ENCODE measurements at places on chromosomes 6 and 20.

DNA sequence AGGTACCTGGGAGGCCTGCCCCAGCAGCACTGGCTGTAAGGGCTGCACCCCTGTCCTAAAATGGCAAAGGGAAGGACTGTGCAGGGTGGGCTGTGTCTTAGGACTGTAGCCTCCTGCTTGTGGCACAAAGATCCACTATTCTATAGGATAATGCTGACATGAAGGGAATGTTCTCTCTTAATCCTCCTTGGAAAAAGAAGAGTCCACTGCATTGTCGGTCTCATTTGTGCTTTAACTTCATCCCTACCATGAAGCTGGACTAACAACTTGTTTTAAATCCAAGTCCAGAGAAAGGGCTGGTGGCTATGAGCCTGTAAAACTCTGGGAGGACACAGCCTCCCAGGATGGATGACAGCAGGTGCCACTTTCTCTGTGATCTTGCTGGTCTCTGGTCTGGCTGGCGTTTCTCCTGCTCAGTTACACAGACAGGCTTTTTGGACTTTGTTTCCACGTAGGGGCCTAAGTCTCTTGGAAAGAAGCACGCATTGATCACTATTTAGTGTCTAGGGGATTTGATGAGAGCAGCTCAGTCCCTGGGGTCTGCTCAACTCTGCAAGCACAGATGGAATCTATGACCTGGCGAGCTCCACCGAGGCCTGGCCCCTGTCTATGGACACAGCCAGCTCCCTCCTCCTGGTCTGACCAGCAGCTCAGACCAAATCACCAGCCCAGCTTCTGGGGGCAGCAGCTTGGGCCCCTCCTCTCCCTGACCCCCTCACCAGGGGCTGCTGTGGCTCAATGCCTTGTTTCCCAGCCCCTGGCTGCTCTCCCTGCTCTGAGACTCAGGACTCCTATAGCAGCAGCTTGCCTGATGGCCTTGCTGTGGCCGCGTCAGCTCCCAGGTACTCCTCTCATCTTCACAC, 4.8 kb downstream of the CST3 start:
- no peak for DNase-seq

DNA sequence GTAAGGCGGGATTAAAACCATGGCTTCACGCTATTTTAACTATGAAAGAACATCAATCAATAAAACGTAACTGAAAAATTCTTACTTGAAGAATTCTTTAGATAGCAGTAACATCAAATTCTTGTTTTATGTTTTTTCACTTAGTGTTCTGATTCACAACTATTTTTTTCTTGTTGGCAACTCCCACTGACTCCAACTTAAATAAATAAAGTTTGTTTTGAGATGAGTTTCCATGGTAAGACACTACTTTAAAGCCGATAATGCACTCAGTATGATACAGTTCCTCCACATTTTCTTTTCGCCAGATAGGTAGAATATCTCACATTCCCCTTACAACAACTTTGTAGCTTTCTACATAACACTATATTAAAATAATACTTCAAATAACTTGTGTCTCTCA, 33.1 kb upstream of the CNKSR3 start:
- DNase-seq: no peak

- DNase-seq: no peak
Measured at GRCh38 chr6:5723841-5724691, 282.7 kb downstream of the NRN1 start.

DNA sequence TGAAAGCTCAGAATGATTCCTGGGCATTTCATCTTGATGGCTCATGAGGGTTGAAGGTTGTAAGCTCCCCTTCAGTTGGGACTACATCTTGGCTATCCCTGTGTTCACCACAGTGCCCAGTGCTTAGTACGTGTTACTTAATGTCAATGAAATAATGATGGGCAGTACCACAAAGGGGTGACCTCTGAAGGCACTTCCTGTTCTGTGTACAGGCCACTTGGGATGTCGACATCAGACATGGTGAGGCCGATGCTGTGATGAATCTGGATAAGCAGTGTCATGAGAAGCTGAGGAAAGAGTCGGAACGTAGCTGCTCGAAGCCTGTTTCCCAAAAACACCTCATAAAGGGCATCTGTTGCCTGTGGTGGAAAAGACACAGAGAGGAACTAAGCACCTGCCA, 27.6 kb upstream of the RBL1 start:
- DNase-seq: no peak

DNA sequence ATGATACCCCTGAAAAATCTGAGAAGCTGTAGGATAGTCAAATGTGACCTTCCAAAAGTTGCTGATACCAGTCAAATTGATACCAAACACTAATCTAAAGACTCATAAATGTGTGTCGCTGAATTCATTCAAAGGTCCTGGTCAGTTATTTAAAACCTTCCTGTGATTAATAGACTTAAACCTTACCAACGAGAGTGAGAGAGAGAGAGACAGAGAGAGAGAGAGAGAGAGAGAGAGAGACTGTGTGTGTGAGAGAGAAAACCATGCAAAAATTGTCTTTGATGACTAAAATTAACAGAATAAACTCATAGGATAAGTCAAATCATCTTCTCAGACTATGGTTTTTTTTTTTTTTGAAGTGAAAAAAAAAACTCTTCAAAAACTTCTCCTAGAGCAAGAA, 370.9 kb upstream of the HS3ST5 start:
- no peak for DNase-seq

Measured in fibroblast of skin of left quadriceps (primary cell).